ENCODE measurements at places on chromosomes 13 and 19. TPM values are rescaled to one million over a fixed set of nuclear protein-coding genes. Genes with fewer than 3 reads are reported as not detected.

The LSR gene
- total RNA-seq = 0.33 TPM

The CLC gene
- total RNA-seq = not detected

The SERPINE3 gene
- not detected for total RNA-seq

The FUT3 gene
- total RNA-seq = not detected

The ZNF20 gene
- total RNA-seq = 5.5 TPM

The GPR42 gene
- total RNA-seq = 0.07 TPM

The ZNF534 gene
- 0.07 TPM for total RNA-seq

The CEACAM7 gene
- total RNA-seq = not detected

The FPR3 gene
- total RNA-seq = 0.07 TPM
